Stimulated activated CD8-positive, alpha-beta memory T cell treated with anti-CD3 and anti-CD28 coated beads, Interleukin-15, amount 100 ng/mL, for 4 hours (primary cell): ENCODE measurements at places on chromosomes 12 and 14.

DNA sequence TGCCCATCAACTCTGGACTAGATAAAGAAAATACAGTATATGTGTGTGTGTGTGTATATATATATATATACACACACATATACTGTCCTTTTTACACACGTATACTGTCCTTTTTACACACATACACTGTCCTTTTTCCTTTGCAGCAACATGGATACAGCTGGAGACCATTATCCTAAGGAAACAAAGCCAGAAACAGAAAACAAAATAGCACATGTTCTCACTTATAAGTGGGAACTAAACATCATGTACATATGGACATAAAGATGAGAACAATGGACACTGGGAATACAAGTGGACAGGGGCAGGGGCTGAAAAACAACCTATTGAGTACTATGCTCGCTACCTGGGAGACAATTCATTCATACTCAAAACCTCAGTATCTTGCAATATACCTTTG, 23.7 kb downstream of the VDR start:
- no peak for DNase-seq

DNA sequence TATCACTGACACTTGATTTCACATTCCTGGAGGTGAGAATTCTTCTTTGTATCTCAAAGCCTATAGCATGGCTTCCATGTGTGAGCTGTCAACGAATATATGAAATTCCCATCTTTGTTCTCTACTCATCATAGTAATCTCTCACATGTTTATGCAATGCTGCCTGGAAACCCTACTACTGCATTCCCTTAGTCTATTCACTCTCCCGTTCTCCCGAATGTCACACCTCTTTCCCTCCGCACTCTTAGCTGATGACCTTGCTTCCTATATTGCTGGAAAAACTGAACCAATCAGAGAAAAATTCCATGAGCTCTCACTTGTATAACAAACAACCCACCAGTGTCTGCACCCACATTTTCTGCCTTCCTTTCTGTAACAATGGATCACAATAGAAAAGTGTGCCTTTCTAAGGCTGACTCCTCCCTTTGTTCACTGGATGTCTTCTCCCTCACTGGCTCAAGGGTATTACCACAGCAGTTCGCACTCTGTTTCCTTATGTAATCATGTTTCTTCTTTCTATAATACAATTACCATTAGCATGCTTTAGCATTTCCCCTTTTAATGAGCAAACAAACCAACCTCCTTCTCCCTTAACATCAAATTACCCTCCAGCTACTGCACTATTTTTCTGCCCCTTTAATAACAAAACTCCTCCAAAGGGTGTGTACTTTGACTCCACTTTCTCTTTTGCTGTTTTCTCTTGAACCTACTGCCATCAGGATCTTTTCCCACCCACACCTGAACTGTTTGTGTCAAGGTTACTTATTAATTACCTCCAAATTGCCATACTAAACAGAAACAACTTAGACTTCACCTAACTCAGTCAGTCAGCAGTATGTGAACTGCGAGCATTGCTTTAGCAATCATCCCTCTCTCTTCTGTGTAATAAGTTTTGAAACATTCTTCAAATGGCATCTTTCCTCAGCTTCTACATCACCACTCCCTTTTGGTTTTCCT, 63.9 kb upstream of the CCDC196 start:
- DNase-seq: no peak

GRCh38 chr14:102717276-102717675, 60.0 kb upstream of the TRAF3 start:
- DNase-seq: no peak

DNA sequence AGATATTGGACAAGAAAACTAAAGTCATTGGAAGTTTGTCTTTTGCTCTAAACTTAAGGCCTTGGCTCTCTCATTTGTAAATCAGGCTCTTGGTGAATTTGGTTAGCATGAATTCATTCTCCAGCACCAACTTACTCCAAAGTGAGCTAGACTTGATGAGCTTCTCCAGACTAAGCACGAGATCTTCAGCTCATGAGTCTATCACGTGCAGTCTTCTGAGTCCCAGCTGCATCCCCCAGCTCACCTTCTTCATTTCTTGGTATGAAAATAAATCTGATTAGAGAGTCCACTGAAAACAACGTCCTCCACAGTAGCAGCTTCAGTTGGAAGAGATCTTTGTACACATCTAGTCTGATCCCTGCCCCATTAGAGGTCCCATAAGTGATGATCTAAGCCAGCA, 52.5 kb upstream of the DDX11 start:
- no peak for DNase-seq

GRCh38 chr12:87509237-87509820, 519.9 kb downstream of the C12orf50 start:
- no peak for DNase-seq
